Muscle of back (tissue), 13 donors: ENCODE measurements at places on chromosomes 11 and 22. TPM values are rescaled to one million over a fixed set of nuclear protein-coding genes. Genes with fewer than 3 reads are reported as not detected.

GRCh38 chr11:1102221-1102971 lies 27.7 kb downstream of the MUC2 start:
- DNase-seq, result no peak

DNA sequence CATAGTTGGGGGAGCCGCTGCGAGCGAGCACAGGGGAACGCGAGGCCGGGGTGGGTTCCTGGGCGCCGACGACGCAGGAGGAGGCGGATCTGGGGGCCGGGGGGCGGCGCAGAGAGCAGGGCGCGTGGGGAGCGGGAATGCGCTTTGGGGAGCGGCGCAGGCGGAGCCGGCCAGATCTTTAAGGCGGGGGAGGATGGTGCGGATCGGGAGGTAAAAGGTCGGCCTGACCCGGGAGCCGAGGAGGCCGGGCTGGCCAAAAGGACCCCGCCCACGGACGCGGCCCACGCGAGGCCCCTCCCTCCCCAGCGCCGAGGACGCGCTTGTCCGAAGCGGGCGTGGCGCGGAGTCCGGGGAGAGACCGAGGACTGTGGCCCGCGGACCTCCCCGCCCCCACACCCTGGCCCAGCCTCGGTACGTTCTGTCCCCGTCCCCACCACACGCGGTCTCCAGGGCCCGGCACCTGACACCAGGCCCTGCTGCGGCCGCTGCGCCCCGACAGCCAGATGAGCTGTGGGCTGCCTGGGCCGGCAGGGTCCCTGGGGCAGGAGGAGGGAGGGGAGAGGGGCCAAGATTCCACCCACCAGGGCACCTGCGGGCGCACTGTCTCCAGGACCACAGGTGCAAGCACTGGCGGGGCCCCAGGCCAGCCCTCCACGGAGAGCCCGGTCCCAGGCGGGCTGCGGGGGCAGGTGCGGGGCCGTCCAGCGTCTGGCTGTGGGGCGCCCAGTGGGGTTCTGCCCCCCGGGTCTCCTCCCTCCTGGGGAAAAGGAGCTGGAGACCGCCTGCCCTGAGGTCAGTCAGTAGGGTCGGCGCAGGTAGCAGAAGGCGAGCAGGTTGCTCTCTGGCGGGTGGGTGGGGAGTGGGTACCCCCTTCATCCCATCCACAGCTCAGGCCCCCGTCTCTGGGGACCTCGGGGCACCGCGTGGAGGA lies 10.9 kb downstream of the PIM3 start:
- DNase-seq, result no peak

The CHADL gene
- polyA plus RNA-seq, result 4.2 TPM

GRCh38 chr11:18384157-18384641 lies 10.2 kb upstream of the LDHA start:
- no peak for DNase-seq

The SUSD2 gene
- 0.69 TPM for polyA plus RNA-seq

DNA sequence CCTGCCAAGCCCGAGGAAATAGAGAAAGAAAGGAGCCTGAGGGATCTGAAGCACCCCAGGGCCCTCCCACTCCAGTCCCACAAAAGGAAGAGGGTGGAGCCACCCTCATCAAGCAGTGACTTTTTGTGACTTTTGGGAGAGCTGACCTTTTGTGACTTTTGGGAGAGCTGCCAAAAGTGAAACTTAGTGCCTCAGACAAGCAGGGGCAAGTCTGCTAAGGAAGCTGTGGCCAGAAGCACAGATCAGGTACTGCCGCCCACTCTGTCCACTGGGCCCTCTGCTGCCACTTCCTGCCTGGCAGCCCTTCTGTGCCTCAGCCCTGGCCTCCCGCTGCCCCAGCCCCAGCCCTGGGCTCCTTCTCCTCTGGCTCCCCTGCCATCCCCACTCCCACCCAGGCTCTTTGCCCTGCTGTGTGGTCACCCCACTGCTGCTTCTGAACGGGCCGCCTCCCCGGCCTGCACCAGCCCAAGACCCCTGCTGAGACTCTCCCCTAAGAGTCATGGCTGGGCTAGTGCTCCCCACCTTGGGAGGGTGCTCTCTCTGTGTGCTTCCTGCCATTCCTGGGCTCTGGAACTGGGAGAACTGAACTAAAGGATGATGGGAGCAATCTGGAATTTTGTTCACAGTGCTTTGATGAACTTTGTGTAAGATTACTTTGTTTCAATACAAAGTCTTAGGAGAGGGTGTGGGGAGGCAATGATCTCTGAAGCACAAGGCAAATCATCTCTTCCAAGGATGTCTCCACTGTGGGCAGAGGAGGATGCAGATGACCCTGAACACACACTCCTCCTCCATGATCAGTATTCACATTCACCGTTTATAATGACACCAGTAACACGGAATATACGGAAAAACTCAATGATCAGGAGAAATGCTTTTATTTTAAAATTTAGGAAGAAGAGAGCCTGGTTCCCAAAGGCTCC lies at the start of gene APOBEC3H:
Gene APOBEC3H, plus strand, starts transcription at position 147 of the 923 bp plus-strand sequence. CDS start 3,035 bp downstream, outside the sequence.
- DNase-seq, result no peak

- no peak for DNase-seq
Observed at GRCh38 chr11:41116970-41117369, 342.5 kb downstream of the LRRC4C start.

DNA sequence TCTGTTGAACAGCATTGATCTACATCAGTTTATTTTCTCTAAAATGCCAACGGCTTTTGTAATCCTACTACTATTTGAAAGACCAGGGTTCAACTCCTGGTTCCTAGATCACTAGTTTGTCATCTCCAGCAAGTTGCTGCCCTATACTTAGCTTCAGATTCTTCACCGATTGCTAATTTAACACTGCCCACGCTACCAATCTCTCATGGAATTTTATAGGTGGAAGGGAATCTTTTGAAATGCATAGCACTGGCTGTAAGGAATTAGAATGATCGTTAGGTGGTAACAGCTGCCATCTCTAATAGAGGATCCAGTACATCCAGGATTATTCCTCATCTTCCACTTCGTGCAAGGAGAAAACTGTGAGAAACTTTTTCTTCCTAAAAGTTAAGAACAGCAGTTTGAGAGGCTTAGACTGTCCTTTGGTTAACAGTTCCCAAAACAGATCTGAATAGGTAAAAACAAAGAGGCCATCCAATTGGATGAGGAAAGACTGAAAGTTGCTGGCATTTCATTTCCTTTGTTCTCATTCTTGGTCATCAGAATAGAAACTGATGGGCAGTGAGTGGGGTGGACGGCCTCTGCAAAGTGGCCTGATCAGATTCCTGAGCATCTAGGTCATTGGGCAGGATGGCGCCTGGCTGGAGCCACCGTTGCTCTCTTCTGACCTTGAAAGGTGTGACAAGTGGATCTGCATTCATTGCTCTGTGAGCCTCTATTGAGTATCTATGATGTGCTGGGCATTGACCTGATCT lies 236.3 kb upstream of the SORL1-AS1 start:
- no peak for DNase-seq

- DNase-seq, result no peak
Observed at GRCh38 chr11:87819151-87819550, 356.1 kb downstream of the RAB38 start.

- no peak for DNase-seq
Observed at GRCh38 chr11:65699306-65699705, 12.7 kb upstream of the KAT5 start.

GRCh38 chr11:2982214-2982613 lies 9.9 kb downstream of the NAP1L4 start:
- DNase-seq, result no peak

The ROBO3 gene
- 30.7 TPM for polyA plus RNA-seq

GRCh38 chr22:20448630-20449029 lies 11.0 kb upstream of the SCARF2 start:
- DNase-seq, result no peak

The ALKBH3 gene
- 19.6 TPM for polyA plus RNA-seq
